Kidney tubule cell (primary cell): ENCODE measurements at places on chromosomes 2 and 18.
A peak's percentile ranks its signal among the peaks of the same experiment; 100 is the strongest.

DNA sequence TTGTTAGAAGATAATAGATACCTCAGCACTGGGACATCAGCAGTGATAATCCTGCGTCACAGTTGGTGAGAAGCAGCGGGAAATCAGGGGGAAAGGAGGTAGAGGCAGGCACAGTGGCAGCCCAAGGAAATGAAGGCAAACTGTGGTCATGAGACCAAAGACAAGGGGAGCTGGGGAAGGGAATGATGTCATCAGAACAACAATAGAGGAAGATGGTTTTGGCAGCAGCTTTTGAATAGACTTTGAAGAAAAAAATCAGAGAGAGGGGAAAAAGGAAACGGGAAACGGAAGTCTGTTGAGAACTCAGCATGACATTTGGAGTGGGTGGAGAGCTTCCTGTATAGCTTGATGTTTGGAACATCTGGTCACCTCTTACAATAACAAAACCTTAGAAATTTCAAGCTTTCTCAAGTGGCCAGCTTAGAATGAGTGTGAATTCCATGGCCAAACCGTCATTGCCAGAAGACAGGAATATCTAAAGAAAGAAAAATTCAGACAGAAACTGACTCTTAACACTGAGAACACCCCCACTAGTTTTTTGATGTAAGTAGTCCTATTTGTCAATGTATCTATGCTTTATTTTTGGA is 18.4 kb upstream of the YES1 start:
- peak; percentile 46 for DNase-seq

DNA sequence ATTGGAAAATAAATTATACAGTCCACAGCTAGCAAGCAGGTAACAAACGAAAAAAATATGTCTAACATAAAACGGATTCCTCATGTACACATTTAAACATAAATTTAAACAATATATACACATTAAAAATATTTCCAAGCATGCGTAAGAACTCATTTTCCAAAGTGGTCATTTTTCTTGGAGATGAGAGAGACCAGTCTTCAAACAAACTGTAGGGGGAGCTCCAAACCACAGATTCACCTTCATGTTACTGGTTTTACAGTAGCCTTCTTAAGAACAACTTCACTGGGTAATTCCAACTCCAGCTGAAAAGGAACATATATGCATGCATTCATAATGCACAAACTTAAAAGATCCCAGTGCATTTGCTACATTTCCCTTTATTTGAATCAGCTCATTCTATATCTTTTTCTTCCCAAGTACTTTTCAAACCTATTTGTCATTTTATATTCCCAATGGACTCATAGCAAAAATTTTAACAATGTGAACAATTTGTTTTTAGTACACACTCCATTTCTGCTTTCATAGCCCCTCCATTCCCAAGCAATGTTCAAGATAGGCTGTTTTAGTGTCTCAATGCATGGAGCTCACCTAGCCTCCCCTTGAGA is 4.7 kb upstream of the STAMBP start:
- peak; percentile 78 for DNase-seq

GRCh38 chr2:26636935-26637334 is 4.2 kb downstream of the CIB4 start:
- no peak for DNase-seq

DNA sequence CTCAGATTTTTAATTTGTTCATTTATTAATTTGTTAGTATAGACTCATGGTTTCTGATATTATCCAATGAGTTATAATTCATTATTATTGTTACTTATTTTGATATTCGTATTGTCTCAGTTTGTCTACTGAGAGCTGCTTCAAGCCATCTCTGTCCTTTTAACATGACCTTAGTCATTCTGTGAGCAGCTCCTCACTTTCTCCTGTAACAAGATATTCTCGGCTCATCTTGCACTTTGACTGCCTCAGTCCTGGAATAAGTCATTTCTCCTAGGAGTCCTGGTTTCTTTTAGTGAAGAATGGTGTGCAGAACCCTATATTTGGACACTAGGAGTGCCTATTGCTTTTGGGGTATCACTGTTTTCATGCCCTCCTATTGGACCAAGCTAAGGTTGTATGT is 13.2 kb downstream of the ASB1 start:
- DNase-seq, result no peak

- DNase-seq, result no peak
These were observed 20.5 kb upstream of the DCC start for GRCh38 chr18:52319424-52319983.

DNA sequence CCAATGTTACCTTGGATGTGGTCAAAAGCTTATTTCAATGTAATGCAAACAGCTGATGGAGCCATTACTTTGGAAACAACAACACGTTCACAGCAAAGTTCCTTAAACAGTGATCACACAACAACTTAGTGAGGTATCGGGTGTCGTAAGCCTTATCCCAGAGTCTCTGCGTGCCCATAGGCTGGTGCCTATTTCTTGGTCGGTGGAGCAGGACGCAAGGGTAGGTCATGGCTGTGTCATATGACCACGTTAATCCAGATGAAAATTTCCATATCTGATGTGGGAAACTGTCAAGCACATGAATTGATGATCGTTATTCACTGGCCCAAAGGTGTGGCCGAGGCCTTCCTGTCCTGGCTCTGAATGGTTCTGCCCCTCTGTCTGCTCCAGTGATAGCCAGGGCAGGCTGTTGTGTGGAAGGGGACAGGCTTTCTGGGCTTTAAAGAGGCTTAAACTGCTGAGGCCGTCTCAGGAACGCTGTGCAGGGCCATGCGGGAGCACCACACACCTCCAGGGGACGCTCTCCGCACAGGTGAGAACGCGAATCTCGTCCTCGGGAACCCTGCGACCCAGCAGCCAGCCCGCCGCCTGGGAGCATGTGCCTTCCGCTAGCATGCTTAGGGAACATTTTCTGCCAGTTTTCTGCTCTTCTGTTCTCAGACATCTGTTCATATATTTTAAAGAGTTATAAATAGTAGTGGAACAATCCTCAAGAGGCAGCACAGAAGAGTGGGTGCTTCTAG is 90.6 kb downstream of the KCTD1 start:
- DNase-seq, result no peak

GRCh38 chr18:79818036-79818435 is 20.3 kb downstream of the KCNG2 start:
- DNase-seq, result no peak

DNA sequence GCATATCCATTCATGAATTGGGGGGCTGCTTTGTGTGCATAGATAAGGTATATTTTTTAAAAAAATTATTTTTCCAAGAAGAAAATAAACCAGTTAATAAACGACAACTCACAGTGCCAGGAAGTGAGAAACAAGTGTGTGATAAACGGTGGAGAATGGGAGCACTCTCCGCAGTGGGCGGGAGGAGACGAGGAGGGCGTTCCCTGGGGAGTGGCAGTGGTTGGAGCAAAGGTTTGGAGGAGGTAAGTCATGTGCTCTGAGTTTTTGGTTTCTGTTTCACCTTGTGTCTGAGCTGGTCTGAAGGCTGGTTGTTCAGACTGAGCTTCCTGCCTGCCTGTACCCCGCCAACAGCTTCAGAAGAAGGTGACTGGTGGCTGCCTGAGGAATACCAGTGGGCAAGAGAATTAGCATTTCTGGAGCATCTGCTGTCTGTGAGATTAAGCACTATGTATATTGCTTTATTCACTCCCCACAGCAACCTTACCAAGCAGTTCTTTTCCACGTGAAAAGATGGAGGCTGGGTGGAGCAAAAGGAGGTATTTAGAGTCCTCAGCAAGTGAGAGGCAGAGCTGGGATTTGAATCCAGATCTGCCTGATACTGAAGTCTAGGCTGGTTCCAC is 27.0 kb upstream of the CASP8 start:
- peak; percentile 94 for DNase-seq

GRCh38 chr2:18050001-18050400 is 171.5 kb downstream of the KCNS3 start:
- no peak for DNase-seq

DNA sequence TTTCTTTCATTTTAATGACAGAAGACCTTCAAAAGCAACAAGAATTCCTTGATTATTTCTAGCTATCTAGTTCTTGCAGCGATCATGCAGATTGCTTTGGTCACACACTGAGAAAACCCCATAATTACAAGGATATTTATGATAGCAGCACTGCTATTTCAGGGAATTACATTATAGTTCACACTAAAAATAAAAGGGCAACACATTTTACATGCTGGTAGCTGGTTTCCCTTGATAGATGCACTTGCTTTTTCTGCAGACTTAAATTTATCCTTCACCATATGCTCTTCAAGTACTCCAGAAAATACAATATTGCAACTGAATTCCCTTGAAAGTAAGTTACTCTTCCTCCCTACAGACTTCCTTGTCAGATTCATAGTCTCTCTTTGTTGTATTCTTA is 751.1 kb downstream of the CCDC85A start:
- DNase-seq, result no peak

GRCh38 chr2:71078624-71079023 is 10.2 kb downstream of the NAGK start:
- DNase-seq, result no peak

- DNase-seq, result peak; percentile 31
These were observed 824.0 kb upstream of the ID2 start for GRCh38 chr2:7857904-7858303.

DNA sequence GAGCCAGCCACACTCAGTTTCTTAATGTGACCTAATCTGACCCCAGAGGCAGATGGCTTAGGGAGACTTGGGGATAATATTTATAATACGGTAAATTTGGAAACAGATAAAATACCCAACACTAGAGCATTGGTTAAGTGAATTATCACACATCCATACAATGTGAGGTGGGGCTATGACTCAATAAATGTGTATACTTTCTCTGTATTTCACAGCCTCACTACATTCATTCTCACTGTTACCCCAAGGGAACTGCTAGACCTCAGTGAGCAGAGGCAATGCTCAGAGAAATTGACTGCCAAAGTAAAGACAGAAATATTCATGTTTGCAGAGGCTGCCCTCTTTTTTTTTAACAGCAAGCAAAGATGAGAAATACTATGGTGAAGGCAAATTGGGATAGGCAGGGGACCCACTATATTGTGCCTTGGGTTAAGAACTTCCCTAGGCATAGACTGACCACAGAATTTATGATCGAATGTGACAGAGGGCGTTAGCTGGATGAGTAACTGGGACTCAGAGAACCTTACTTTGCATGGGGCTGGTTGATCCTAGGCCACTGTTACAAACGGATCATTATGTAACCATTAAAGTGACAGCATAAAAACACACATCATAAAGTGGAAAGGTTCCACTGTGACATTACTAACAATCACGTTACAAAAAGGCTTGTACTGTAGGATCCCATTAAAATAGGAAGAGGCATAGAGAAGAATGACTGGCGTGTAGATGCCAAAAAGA is 246.0 kb upstream of the LYPD1 start:
- DNase-seq, result no peak

GRCh38 chr2:42810121-42810970 is 18.0 kb upstream of the HAAO start:
- DNase-seq, result peak; percentile 97

DNA sequence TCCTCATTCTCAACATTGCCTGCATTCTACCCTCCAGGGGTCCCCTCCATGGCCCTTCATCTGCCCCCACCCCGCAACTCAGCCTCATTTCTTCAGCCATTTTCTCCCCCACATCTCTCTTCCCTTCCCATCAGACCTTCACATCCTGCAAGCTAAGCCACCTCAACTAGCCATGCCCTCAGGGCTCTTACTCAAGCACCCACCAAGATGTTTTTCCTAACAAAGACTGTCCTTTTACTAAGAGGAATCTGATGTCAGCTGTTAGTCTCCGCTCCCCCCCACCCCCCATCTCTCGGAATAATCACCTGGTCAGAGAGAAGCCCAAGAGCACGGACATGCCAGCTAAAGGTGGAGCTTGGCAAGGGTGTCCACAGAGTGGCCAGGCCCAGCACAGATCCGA is 4.7 kb upstream of the CAPN10 start:
- no peak for DNase-seq
